ENCODE measurements at places on chromosomes 7 and 10. TPM values are rescaled to one million over a fixed set of nuclear protein-coding genes. Genes with fewer than 3 reads are reported as not detected.

The HPS6 gene
- 25.3 TPM for total RNA-seq

The PHTF2 gene
- total RNA-seq: 39.1 TPM

The NEUROD6 gene
- total RNA-seq: not detected

DNA sequence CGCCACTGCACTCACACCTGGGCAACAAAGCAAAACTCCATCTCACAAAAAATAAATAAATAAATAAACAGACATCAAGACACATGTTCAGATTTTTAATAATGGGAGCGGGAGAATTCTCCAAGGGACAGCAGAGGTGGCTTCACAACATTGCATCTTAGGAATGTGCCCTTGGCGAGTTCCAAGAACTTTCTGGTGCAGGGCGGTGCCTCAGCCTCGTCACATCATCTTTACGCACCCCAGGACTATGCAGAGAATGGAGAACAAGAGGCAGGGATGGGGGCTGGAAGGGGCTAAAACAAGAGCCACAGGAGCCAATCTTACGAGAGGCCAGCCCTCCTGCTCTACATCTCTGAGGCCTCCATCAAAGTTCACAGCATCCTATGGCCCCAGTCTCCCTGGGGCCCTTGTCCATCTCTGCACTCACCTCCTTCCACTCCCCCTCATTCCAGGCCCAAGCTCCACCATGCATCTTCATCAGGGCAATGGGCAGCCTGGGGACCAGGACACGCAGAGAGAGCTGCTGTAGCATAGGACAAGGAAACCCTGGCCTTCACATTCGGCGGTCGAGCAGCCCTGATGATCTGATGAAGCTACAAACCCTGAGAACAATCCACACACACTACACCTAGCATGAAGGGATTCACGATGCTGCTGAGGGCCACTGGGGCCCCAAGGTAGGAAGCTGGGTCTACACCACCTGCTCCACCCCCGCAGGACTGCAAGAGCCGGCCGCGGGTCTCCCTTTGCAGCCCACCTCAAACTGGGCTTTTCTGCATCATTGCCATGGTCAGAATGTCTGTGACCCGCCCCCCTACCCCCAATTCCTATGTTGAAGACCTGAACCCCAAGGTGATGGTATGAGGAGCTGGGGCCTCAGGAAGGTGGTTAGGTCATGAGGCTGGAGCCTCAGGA, 22.3 kb downstream of the TNS3 start:
- no peak for DNase-seq
- H3K4me1 ChIP-seq: no peaks in the 10 kb centered on the region
- no peak overlapping the region for H3K27ac ChIP-seq
- H3K27me3 ChIP-seq: no peaks in the 10 kb centered on the region
- H3K36me3 ChIP-seq: no peaks in the 10 kb centered on the region

The NUTM2B gene
- 0.87 TPM for total RNA-seq

- peaks cover 3% of the 10 kb centered on the region for H3K27me3 ChIP-seq
- H3K27ac ChIP-seq: no peak overlapping the region
- no peak for DNase-seq
- H3K4me3 ChIP-seq: no peak overlapping the region
- H3K36me3 ChIP-seq: peaks cover 4% of the 10 kb centered on the region
Measured at GRCh38 chr10:3623746-3624145, 161.3 kb downstream of the KLF6 start.

The PTPRN2 gene
- total RNA-seq: 7.0 TPM

The FAM237B gene
- not detected for total RNA-seq

DNA sequence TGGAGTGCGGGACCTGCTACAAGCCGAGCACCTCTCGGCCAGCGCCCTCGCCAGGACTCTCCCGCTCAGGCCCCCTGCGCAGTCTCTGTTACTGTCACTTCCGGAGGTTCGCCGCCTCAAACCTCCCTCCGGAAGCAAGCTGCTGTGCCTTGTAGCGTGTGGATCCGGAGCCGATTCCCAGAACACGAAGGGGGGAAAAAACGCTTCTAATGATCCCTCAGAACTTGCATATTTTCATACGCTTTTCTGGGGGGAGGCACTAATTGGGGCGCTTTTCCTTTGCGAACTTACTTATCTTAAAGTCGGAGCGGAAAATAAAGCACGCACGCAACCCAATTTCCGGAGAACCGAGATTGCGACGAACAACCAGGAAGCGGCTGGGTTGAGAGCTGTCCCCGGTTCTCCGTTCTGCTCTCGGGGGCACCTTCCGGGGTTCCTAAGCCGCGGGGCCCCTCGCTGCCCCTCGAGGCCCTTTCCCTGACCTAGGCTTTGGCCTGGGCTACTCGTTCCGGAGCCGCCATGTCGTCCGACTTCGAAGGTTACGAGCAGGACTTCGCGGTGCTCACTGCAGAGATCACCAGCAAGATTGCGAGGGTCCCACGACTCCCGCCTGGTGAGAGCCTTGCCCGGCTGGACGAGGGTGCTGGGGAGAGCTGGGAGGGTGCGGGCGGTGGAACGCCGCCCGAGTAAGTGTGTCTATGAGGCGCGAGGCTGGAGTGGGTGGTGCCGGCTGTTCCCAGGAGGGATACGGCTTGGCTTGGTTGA, at the start of the genes VTI1A and ZDHHC6:
Gene VTI1A (plus strand): TSS at position 361 of the 765 bp plus-strand sequence. CDS start 159 bp downstream, at position 520.
Gene ZDHHC6 (minus strand): TSS at position 60 of the 765 bp plus-strand sequence. CDS start 1,478 bp downstream, outside the sequence.
- DNase-seq: peak; percentile 89
- peak within 1 kb of the TSS; percentile 89 for H3K4me3 ChIP-seq
- H3K36me3 ChIP-seq: peaks cover 42% of the 10 kb centered on the region
- H3K4me1 ChIP-seq: peaks cover 40% of the 10 kb centered on the region

The BTBD16 gene
- not detected for total RNA-seq

Measured in activated CD8-positive, alpha-beta T cell treated with anti-CD3 and anti-CD28 coated beads, Interleukin-2, amount 10 ng/mL, durations not matched to agents 7 days and 5 days (primary cell).